AG04449 (cell line): ENCODE measurements at places on chromosomes 7 and 10.

DNA sequence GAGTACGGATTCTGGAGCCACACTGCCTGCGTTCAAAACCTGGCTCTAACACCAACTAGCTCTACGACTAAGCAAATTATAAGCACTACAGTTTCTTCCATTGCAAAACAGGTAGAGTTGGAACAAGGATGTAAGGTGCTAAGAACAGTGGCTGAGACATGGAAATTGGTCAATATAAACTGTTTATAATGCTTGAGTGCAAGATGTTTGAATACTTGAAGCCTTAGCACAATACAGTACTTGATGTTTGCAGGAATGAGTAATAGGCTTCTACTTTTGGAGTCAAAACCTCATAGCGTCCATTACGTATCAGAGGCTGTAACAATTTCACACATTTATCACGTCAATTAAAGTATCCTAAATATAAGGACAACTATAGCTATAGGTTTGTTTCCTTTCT, 6.9 kb downstream of the NT5C2 start:
- DNase-seq: no peak

DNA sequence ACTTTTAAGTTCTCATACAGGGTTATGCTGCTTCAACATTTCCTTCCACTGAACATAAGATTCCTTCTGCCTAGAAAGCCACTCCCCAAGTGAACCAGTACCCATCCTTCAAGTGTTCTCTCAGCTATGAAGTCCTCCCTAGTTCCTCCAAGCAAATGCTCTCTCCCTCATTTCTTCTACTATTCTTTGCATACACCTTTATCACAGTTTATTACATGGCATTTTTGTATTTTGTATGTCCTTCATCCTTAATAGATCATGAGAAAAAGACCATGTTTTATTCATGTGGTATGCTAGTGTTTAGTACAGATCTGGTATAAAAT, 1.9 kb downstream of the SYPL1 start:
- no peak for DNase-seq

DNA sequence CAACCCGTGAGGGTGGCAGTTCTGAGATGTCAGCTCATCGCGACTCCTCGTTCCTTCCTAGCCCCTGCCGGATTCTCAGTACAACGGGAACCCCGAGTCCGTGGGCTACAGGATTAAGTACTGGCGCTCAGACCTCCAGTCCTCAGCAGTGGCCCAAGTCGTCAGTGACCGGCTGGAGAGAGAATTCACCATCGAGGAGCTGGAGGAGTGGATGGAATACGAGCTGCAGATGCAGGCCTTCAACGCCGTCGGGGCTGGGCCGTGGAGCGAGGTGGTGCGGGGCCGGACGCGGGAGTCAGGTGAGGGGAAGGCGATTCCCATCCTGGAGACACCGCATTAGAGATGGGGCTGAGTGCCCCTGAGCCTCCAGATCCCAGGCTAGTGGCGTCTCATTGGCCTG, 568.1 kb upstream of the FOXK1 start:
- DNase-seq: no peak

DNA sequence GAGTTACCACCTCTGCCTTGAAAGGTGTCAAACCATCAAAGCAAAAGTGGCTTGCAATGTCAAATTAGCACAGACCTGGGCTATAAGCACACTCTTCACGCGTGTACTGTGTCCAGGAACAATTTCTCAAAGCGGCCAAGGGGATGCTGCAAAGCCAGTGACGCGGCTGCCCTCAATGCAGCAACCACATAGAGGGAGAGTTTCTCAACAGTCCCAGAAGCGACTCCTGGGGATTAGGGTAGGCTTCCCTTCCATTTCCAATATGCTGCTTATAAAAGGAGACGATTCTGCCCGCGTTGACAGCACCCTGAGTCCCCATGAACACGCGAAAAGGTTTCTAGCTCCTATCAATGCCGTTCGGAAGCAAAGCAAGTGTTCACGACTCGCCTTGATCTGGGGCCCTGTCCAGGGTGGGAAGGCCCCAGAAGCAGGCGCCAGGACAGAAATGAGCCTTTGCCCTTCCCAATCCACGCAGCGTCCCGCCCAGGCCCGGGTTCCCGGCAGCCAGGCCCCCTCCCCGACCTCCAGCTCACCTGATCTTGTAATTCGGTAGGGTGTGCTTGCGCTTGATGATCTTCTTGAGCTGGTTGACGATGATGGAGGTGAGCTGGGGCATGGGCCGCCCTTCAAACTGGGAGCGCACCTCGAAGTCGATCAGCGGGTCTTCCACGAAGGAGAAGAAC, 1.3 kb downstream of the PDZD8 start:
- DNase-seq: no peak

DNA sequence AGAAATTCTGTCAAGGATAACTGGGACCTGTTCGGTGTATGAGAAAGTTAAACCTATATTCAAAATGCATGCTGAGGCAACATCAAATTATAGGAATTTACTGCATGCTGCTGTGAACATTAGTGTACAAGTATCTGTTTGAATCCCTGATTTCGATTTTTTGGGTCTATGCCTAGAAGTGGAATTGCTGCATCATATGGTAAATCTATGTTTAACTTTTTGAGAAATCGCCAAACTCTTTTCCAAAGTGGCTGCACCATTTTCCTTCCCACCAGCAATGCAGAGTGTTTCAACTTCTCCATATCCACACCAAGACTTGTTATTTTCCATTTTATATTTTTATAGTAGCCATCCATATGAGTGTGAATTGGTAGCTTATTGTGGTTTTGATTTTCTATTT, 306.7 kb downstream of the GPR158 start:
- DNase-seq: no peak

DNA sequence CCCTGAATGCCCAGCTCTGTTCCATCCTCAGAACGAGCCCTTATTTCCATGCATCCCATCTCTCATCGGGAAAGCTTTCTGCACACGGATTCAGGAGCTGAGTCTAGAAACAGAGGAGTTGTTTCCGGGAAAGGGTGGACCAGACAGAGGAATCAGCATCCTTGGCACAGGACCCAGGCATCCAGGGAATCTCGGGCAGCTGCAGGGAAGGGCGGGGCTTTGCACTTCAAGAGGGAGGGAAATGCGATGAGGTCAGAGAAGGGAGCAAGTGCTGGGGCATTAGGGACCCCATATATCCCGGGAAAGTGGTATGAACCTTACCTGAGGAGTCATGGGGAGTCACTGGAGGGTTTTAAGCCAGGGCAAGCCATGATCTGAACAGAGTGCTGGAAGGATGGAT, 68.5 kb downstream of the NPTX2 start:
- no peak for DNase-seq

GRCh38 chr7:158827411-158828132, 1.7 kb downstream of the ESYT2 start:
- DNase-seq: no peak

GRCh38 chr7:88664630-88665233, 94.8 kb upstream of the ZNF804B start:
- no peak for DNase-seq

DNA sequence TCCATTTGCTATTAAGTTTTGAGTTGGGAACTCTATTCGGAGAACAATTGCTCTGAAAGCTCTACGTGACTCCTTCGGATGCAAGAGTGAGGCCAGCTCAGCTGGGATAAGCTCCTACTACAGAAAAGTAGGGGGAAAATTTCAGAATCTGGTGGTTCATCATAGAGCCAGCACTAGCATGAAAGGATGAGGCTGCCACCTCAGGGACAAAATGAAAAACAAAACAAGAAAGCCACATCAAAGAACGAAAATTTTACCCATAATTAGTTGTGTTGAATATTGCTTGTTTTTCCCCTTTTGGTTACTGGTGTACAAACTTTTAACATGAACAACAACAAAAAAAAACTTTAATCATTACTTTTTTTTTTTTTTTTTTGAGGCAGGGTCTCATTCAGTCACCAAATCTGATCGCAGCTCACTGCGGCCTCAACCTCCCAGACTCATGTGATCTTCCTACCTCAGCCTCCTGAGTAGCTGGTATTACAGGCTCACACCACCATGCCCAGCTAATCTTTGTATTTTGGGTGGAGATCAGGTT, 39.7 kb upstream of the NFE2L3 start:
- DNase-seq: no peak

- DNase-seq: no peak
Observed at GRCh38 chr7:94655126-94655847, 646 bp downstream of the SGCE start.

DNA sequence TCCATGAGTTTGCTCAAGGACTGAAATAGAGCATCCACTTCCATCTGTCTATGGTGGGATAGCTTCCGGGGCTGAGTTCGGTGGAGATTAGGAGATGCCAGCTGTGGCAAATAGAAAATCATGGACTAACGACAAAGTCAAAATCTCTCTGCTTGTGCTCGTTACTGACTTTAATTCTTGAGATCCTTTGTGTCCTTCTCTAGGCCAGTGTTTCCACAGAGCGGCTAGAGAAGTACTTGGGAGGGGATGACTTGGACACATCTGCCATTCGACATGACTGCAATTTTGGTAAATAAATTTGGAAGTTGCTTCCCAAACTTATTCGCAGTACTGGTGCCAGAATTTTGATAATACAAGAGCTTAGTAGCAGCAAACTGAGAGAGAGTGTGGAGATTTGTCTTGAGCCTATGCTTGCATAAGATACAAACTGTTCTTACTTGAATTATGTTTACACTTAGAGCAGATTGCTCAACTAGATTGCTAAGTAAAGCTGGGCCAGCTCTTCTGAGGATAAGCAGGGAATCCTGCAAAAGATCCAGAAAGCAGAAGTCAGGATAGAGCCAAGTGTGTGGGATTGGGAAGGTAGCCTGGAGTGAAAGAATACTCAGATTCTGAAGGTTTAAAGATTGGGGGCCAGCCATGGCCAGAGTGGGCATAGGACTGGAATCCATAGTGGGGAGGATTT, 27.6 kb downstream of the ABCC2 start:
- no peak for DNase-seq

DNA sequence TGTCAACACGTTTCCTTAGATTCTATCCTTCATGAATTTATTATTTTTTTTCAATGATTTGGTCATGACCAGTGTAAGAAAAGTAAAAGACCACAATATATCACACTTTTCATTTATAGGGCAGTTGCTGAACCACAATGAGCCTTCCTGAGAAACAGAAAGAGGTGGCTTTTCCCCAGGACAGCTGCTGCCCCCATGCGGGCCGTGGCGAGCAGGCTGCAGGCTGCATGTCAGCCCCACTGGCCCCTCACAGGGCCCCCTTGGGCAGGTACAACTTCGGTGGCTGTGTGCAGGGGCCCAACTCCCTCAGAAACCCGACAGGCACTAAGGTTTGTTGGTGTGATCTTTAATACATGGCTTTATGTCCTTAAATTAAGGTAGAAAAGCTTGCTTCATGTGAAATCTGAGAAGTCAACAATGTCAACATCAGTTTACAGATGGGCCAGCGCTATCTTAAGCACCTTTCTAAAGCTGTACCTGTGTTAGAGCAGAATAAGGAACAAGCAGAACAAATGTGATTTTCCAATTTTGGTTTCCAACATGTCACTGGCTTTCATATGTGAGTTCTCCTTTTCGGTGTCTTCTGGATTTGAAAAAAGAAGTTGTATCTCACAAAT, 10.6 kb downstream of the BEND7 start:
- no peak for DNase-seq

DNA sequence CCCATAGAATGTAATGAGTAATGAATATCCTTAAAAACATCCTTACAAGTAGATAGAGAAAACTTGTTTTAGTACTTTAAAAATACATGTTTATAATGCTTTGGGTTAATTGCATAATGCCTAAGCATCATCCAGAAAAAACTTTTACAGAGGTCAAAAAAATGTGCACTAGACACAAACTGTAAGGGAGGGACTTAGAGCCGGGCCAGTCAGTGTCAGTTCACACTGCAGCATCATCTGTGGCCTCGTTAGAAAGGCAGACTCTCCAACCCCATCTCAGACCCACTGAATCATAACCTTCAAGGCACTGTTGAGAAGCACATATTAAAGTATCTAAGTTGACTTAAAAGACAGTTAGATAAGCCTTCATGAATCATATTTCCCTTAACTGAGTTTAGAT, 230.1 kb upstream of the PRPS1L1 start:
- DNase-seq: no peak

DNA sequence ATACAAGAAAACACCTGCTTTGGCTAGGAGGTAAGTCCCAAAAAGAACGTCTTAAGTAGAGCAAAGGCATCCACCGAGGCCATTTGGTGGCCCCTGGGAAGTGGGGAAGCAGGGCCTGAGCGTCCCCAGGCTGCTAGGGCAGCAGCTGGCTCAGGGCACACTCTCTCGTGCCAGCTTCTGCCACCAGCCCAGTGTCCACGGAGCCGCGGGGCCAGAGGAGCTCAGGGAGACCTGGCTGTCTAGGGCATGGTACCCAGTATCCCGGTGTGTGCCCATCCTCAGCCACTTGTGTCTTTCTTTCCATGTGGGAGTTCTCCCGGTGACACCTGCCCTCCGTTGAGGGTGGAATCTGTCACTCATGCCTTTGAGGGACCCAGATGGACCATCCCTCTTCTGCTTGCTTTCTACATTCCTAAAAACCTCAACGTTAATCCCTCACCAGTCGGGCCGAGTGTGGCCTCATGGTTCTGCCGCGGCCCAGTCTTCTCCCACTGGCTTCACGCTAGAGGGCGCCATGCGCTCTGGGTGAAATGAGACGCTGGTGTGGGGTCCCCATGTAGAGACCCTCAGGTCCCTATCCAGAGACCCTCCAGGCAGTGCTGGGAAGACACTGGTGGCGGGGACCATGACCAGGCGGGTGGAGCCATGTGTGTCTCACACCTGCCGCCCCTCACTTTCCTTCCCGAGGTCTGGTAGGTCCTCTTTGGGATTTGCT, 9.5 kb upstream of the AP5Z1 start:
- no peak for DNase-seq

GRCh38 chr7:88101769-88102168, 118.1 kb downstream of the SRI start:
- no peak for DNase-seq

DNA sequence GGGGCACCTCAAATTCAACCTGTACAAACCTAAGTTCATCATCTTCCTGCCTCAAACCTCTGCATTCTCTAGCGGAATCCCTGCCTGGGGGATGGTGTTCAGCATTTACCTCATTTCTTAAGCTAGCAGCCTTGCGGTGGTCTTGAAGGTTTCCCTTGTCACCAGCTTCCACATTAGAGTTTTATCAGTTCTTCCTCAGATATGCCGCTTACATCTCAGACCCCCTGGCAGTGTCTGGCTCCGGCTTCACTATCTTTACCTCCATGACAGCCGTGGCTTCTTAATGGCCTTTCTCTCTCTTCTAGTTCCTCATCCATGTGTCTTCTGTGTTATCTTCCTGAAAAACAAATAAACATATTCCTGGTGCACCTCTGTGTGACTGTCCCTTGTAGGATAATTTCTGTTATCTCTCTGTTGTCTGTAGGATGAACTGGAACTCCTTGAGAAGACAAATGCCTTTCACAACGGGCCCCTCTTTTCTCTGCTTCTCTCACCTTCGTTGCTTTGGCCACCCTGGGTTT, 101.1 kb upstream of the BMPER start:
- DNase-seq: no peak

- DNase-seq: no peak
Observed at GRCh38 chr7:72317341-72317740, 94.8 kb downstream of the CALN1 start.

DNA sequence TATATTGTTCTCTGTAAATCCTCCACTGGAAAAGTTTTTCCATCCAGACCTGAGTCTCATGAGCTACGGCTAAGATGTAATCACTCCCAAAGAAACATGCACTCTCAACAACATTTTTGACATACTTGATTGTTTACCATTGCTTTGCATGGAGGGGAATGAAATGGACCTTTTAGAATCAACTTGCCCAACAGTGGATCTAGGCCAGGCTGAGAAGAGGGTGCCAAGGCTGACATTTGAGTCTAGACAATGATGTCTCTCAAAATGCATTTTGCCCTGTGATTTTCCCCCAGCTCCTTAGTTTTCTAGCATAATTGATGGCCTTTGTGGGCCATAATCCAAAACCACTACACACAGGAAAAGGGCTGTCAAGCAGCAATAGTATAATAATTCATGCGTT, 297.9 kb upstream of the KLF6 start:
- DNase-seq: no peak
